Gastrocnemius medialis (tissue), 4 donors: ENCODE measurements at places on chromosomes 5 and 9.

DNA sequence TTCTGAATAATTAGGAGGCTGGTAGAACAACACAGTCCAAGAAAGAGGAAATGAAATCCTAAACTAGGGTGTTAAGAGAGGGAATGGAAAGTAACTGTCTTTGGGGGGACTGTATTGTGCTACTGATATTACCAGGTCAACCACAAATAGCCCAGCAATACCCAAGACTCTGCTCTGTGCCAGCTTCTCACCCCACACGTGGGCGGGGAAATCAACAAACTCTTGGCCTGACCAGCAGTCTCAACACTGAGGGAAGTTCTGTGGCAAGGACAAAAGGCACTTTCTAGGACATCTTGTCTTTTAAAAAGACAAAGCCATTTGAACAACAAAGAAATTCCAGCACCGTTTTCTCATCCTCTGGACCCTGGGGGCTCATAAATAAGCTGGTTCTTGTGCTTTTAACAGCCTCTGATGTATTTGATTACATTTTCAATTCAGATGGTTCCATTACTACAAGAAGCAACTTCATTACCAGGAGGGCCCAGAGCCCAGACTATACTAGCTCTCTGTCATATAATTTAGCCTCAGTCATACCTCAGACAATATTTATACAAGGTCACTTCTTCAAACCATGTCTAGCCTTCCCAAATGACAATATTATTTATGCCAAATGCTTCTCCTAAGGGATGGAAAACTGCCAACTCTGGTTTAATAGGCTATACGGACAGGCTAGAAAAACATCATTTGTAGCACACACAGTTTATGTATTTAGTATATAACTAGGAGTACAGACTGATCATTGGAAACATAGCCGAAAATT lies 297.8 kb downstream of the CWC27 start:
- no peak for DNase-seq

- DNase-seq: no peak
Measured at GRCh38 chr5:1760656-1761452, 38.8 kb downstream of the MRPL36 start.

GRCh38 chr5:56686337-56687195 lies 128.8 kb upstream of the MAP3K1 start:
- no peak for DNase-seq

GRCh38 chr5:177404641-177405179 lies 4.2 kb upstream of the PFN3 start:
- DNase-seq: no peak

DNA sequence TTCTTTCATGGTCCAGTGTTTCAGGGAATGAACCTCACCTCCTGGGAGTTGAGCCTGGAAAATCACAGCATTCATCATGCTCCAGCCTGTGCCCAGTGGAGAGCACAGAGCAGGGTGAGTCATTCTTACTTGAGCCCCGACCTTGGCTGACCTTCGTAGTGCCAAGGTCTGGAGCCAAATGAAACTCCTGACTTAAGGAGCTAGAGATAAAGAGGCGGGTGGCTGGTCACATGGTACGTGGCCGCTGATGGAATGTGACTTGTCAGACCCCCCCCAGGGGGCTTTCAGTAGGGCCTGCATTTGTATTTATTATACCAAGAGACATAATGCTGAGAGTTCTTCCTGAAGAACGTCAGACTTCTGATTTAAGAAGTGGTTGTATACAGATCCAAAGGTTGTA lies 15.0 kb upstream of the PIP5K1B start:
- no peak for DNase-seq

DNA sequence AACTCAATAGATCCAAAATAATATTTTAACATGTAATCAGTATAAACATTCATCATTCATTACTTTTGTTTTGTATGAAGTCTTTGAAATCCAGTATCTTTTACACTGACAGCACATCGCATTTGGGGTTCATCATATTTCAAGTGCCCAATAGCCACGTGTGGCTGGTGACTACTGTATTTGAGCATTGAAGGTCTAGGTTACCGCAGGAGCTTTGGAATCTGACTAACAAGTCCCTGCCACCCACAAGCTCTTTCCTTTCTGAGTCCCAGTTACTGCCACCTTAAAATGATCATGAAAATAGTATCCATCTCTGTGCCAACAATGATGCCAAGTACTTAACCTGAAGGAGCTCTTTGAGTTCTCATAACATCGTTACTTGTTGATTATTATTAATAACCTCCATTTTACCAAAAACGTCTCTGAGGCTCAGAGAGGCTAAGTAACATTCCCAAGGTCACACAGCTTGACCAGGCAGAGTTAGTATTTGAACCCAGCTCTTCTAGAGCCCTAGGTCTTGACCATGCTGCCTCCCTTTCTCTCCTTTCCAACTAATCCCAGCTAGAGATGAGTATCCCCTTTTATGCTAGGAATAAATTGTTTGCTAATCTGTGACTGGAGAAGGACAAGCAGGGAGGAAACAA lies 24.2 kb downstream of the ARHGEF37 start:
- DNase-seq: no peak

- no peak for DNase-seq
Measured at GRCh38 chr9:104319685-104320084, 184.4 kb upstream of the OR13F1 start.

DNA sequence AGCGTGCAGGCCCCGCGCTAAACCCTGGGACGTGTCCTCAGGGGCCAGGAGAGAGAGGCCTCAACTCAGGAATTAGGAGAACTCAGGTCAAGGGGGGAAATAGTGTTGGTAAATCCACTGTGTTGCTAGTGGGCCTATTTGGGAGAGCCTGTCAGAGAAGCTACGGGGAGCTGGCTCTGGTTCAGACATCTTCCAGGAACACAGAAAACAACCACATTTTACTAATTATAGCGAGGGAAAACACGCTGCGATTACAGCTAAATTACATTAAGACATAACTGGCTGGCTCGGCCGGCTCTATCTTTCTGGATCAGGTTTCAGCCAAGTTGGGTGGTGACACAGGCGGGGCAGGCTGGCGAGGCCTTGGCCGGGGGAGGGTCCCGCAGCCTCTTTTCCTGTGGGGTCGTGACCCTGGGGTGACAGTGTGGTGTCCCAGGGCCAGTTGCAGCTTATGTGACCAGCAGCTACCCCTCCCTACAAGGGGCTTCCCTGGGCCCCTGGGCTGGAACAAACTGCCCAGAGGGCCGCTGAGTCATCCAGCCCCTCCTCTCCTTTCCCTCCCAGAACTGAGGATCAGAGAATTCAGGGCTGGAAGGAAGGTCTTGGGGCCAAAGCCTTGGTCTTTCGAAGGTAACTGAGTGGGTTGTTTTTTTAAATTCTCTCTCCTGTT lies 75.1 kb downstream of the FGF18 start:
- peak; percentile 37 for DNase-seq

- no peak for DNase-seq
Measured at GRCh38 chr5:3355126-3355525, 240.5 kb upstream of the IRX1 start.

GRCh38 chr5:59366784-59367183 lies 526.7 kb downstream of the PDE4D start:
- DNase-seq: no peak

GRCh38 chr5:34688015-34688810 lies 32.1 kb downstream of the RAI14 start:
- no peak for DNase-seq

DNA sequence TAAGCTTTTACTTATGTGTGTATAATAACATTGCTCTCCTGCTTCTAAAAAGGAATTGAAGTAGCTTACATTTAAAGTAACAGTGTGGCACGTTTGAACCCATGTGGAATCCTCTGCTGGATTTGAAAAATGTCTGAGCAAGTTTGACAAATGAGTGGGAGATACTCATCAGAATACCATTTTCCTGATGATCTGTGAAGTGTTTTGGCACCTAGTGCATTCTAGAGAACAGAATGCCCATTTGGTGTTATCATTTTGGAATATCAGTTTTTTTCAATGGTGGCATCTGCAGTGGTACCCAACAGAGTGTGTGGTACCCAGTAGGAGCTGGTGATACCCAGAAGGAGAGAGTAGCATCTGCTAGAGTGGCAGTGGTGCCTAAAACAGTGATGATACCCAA lies 471.1 kb downstream of the PLK2 start:
- no peak for DNase-seq

GRCh38 chr5:101260857-101261256 lies 357.8 kb upstream of the ST8SIA4 start:
- DNase-seq: no peak

GRCh38 chr5:169004551-169004950 lies 296.4 kb downstream of the SLIT3 start:
- DNase-seq: no peak

- DNase-seq: no peak
Measured at GRCh38 chr5:134574521-134574920, 49.1 kb downstream of the JADE2 start.
